ENCODE measurements at places on chromosomes 6 and 20.

DNA sequence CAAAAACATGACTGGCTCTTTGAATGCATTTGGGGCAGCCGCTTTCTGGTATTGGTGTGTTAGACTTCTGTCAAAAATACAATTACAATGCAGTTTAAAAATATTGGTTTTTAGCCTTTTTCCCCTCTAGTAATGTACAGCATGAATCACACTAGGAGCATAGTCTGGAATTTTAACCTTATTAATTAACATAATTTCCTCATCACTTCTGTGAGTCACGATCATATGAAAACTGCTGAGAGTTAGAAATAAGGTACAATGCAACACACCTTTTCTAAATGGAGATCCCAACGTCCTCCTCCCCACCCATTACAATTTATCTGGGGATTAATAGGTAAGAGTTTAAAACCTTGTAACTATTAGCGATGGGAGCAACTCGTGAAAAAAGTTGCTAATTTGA, 297.1 kb upstream of the RIMS1 start:
- DNase-seq, result no peak

- no peak for DNase-seq
Measured at GRCh38 chr6:125747589-125748405, 1.6 kb upstream of the HEY2 start.

DNA sequence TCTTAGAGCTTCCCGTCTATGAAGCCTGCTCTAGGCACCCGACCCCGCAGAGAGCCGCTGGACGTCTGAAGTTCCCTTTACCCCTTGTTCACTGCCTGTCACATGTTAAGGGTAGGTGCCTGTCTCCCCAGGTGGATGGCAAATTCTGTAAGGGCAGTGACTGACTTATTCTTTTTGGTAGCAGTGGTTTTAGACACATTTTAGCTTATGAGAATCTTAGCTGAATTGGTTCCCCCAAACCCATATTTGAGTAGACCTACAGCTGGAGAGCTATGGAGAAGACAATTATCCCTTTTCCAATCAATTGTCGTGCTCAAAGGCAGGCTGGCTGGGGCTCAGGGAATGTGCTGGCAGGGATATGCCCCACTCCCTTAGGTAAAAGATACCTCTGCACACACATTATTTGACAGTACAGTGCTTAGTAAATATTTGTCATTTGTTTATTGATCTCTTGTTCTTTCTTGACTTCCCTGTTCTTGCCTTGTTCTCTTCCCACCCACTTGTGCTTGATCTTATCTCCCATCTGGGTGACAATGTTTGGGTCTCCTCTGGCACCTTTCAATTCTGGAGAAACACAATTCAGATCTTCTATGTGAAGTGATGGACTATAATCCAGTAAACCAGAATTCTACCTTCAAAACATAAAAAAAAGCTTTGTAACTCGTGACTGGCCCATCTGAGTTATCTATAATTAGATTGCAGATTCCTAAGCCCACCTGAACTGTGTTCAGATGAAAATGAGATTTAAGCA, 114.3 kb upstream of the SLC2A12 start:
- no peak for DNase-seq

DNA sequence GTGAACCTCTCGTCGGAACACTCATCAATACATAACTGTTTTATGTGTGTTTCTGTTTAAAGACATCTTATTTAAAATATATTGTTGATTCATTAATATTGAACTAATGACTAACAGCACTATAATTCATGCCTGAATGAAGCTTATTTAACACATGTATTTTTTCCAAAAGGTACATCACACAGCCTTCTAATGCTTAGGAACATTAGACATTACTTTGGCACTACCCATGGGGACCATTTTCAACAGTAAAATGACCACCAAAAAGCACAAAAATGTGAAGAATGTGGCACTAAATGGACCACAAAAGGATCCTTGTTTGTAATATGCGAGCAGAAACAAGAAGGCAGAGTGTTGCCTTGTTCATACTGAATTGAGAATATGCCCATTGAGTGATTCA, 109.2 kb downstream of the CEP57L1 start:
- DNase-seq, result no peak

DNA sequence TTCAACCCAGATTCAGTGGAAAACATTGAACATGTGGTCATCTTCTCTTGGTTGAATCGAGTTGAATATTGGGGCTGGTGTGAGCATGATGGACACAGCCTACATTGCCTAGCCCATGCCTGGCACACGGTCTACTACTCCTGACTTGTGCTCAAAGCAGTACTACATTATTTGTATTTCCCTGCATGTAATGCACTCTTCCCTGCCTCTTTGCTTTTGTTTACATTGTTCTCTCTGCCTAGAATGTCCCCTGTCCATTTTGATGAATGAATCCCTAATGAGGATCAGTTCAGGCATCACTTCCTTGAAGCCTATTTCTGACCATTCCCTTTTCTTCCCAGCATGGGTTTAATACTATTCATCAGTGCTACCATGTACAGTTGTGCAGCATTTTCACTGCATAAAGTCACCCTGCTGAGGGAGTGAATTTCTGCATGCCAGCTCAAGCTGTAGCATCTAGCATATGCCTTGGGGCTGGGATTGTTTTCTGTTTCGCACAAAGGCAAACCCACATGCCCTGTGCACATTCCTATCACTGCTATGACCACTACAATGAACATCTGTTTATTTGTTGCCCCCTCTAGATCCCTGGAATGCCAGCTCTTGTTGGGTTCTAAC, 75.3 kb upstream of the CCN6 start:
- DNase-seq, result no peak

DNA sequence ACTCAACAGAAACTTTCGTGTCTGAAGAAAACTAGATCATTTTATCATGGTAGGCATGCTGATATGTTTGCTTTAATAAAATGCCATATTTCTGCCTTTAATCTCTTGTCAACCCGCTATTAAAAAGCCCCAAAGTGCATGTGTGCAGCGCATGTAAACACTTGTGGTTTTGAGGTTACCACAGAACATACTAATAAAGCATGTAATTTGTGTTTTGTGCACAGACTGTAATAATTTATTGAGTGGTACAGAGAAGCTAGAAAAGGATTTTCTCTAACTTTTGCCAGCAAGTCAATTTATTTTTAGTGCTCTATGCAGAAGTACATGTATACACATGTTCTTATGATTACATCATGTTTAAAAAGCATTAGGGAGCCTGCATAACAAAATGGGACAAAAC, 349.9 kb upstream of the SLC35B3 start:
- no peak for DNase-seq

DNA sequence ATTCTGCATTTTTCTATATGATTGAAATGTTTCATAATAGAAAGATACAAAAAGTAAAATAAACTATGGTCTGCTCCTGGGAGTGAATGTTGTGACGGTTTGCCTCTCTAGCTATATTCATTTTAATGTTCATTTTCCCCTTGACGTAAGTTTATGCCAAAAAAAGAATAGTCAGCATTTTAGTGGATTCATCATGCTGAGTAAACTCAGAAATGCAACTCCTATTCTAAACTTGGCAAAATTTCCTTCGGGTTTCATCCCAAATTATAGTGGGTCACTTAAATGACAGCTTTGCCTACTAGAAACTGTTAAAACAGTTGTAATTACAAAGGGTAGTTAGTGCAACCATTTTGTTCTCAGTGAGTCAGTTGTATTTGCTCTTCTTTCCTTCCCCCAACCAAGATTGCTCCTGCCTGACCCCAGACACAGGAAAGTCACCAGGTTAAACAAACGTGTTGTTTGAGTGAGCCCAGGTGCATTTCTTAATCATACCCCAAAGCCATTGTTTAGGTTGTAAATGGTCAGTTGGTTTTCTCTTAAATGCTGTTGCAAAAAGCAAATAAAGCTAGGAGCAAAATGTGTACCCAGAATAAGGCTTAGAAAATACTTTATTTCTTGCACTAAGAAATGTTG, 482.3 kb upstream of the SOX4 start:
- no peak for DNase-seq

- DNase-seq, result no peak
Measured at GRCh38 chr6:109772883-109773431, 81.9 kb downstream of the FIG4 start.
